ENCODE measurements at places on chromosomes 13 and 19. TPM values are rescaled to one million over a fixed set of nuclear protein-coding genes. Genes with fewer than 3 reads are reported as not detected.

GRCh38 chr19:48568345-48568886 is 16.4 kb downstream of the SULT2B1 start:
- DNase-seq, result peak; percentile 95

GRCh38 chr13:112715210-112715609 is 25.4 kb downstream of the ATP11A start:
- no peak for DNase-seq

DNA sequence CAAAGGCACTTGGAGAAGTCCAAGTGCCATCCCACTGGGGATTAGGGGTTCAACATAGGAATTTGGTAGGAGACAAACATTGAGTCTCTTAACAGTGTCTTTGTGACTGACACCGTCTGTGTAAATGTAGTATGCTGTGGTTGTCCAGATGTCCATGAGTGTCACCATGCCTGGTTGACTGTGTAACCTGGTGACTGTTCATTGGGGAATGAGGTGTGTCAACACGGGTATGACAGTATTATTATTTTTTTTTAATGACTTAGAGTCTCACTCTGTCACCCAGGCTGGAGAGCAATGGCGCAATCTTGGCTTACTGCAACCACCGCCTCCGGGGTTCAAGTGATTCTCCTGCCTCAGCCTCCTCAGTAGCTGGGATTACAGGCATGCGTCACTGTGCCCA is 16.2 kb downstream of the PKN1 start:
- DNase-seq, result no peak

DNA sequence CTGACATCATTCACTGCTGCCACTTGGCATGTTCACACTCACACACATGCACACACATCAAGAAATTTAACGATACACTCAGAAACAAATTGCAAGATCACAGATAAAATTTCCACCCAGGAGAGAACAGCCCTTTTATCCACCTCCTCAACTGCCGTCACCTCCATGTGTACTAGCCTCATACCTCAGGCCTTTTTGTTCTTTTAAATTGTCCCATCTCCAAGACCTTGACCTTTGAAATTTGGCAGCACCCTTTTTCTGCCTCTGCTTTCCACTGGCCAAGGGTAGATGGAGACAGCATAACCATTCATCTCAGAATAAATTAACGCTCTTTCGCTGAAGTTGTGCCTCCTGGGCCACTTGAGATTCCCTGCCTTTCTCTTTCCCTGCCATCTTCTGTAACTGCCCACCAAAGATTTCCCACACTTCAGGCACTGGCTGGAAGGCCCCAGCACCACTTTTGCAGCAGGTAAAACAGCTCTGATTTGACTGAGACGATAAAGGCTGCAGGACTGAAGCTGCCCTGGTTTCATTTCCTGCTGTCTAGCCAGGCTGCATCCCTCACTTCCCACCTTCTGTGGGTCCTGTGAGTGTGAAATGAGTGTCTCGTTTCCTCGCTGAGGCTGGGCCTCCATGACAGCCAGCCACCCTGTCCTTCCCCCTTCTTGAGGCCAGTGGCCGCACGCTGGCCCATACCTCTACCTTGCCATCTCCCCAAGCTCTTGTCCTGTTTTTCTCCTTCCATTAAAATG is 39.3 kb downstream of the MBNL2 start:
- DNase-seq, result no peak

DNA sequence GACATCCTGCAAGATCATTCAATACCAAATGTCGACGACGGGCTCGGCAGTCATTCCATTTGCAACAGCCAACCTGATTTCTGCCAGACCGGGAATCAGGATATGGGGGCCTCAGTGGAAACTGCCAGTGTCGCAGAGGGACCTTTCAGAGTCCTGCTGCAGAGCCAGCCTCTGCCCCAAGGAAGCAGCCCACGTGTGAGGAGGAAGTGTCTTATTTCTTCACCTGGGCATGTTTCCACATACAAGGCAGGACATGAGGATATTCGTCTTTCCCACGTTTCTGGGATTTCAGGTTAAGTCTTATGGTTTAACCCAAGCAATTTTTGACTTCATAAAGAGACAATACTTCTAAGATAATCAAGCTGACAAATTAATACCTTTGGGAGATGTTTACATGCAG is 69.9 kb downstream of the ABCC4 start:
- DNase-seq, result no peak

DNA sequence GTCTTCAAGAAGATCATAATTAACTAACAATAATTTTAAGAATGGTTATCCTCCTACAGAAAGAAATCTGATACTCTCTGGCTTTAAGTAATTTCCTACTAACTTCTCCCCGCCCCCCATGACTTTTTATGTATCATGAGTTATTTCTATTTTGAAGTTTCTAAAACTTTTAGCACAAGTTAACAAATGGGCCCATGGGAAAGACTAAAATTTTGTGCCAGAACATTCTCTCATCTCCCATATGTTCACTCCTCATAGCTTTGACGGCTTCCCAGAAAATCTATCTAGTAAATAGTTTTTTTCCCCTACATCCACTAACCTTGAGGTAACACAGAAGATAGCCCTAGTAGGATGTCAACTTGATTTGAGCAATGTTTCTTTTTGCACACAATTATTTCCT is 148.3 kb downstream of the POSTN start:
- DNase-seq, result no peak

GRCh38 chr19:18059297-18059696 is 27.4 kb downstream of the IL12RB1 start:
- DNase-seq, result no peak

DNA sequence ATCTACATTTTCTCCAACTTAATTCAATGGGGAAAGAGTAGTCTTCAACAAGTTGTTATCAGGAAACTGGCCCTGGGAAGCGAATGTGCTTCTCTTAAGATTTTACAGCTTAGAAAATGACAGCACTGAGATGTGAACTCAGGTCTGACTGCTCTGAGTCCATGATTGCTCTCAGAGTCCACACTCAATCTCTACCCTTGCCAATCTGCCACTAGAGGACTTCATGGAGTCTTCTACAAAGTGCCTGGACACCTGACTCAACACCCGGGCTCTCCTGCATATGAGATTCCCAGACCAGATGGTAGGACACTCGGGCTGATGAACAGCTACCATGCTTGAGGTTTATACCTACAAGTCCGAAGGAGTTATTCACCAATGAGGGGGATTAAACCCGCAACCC is 74.8 kb downstream of the ABCC4 start:
- no peak for DNase-seq

DNA sequence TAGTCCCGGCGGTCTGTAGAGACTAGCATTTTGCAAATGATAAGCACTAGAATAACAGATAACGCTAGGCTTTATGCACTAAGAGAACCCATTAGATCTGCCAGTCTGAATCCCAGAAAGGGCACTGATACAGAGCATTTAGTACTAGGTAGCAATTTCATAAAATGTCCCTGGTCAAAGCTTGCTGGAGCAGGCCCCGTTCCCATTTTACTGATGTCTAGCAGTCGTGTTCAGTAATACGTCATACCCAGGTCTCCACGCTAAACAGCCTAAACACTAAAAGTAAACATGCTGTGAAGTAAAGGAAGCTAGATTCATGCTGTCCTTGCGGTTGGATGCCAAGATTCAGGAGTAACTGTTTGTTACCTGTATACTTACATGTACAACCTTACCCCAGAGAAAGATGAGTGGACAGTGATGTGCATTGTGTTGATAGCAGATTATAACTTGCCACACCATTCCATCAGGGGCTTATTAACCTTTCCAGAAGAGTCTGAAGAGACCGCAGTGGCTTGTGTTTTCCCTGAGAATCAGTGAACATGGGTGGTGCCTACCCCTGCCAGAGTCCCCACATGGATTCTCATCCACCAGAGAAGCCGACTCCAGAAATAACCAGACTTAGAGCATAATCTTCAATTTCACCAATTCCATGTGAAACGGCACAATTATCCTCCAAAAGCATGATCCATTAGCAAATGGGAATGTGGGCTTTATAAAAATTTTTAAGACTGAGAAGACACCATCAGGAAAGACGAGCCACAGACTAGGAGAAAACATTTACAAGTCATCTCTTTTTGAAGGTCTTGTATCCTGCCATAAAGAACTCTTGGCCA is 3.4 kb upstream of the RPS11 start:
- peak; percentile 78 for DNase-seq

DNA sequence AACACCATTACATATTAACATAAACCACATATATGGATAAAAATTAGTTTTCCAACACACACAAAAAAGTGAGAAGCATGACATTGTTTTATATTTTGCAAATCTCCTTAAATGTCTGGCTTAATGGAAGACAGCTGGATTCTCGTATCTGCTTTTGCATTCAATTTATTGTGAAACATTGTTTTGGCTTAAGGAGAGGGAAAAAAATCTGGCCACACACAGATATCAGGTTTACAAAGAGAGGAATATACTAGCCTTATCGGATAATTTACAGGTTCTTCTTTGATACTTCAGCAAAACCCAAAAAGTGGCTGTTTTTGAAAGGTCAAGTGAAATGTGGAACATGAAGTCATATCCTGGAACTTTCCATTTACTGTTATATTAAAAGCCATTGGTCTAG is 523.5 kb upstream of the ARGLU1 start:
- no peak for DNase-seq

DNA sequence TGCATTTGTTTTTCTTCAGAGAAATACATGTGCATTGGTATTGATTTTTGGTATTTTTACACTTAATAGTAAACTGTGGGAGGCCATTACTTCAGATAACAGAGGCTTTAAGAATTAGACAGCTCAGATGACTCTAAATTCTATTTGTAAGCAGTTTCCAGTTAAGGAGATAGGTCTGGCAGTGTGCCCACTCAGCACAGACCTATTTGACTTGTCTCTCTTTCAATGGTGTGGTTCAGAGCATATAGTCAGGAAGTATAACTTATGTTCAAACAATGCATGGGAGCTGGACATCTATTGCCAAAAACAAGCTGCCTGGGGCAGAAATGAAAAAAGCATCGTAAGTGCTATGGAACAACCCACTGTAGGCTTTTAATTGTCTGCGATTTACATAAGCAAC is 370.7 kb downstream of the HS6ST3 start:
- DNase-seq, result peak; percentile 5

DNA sequence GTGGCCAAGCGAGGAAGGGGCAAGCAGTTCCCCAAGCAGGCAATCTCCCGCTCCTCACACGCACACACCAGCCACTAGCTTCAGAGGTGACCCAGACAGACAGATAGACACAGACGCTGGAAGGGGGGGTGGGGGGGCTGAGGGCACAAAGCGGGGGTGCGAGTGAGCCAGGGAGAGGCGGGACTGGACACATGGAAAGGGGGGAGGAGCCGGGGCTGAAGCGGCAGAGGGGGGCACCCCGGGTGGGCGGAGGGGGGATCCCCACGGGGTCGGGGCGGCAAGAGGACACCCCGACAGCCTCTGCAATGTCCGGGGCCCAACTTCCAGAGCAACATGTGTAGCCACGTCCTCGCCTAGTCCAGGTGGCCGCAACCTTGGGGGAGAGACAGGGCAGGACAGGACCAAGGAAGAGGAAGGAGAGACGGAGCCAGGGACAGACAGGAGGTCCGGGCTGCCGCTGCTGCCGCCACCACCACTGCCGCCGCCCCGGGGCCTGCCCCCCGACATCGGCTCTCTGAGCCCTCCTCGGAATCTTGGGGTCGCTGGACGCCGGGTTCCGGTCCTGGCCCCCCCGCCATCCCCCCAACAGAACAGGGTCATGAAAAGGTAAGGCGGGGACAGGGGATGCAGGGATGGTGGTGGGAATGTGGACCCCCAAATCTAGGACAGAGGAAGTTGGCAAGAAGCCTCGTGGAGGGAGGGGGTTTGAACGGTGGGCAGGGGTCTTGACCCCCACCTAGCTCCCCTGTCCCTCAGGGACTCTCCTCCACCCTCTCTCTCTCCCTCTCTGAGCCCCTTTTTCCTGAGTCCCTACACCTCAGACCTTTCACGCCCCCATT is 1.1 kb downstream of the GRIN2D start:
- DNase-seq, result no peak

DNA sequence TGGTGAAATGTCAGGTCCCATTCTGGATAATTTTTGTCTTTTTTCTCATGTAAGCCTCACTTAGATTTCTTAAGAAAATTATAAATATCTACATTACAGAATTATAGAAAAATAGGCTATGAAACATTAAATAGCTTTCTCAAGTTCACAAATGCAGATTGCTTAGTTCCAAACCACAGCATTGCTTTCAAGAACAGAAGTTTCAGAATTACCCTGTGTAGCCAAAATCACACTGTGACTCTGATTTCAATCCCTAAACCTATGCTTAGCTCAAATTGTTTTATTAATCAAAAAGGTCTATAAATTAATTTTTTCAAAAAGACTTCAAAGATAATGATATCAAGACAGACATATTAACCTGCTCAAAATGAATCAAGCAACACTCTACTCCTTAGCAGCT is 881.2 kb upstream of the PCDH20 start:
- no peak for DNase-seq

DNA sequence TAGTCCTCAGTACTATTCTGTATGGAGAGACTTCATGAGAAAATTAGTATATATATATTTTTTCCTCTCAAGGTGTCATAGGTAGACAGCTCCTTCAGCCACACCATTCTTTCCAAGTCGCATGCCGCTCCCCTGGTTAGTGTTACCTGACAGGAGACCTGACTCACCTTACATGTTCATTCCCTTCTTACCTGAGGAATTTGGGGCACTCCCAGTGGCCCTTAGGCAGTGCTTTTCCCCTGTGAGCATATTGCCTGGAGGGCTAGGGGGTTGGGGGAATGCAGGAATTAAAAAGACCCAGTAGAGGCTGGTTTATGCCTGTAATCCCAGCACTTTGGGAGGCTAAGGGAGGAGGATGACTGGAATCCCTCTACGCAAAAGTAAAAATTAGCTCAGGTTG is 9.0 kb upstream of the ACTN4 start:
- no peak for DNase-seq

GRCh38 chr19:1470305-1471009 is 8.6 kb downstream of the C19orf25 start:
- DNase-seq, result no peak

DNA sequence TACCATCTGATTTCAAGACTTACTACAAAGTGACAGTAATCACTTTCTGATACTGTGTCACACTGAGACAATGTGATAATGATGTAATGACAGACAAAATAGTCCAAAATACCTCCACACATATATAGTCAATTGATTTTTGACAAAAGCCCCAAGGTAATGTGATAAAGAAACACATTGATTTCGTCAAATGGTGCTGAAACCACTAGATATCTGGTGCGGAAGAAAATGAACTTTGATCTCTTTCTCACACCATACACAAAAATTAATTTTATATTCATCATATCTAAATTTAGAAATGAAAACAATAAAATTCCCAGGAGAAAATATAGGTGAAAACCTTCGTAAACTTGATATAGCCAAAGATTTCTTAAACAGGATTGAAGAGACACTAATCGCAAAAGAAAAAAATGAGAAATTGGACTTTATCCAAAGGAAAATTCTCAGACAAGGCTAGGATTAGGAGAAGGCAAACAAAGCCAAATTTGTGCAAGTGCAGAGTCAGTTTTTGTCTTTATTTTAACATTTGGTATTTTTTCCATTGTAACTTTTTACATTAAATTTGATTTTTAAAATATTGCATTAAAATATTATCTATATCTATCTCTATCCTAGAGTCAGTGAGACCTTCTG is 739.9 kb downstream of the DIAPH3 start:
- no peak for DNase-seq

ZNF610 gene
- total RNA-seq, result not detected

CFAP97D2 gene
- total RNA-seq, result not detected

ZNF829 gene
- 4.1 TPM for total RNA-seq

ZNF793 gene
- 0.19 TPM for total RNA-seq

CEACAM20 gene
- not detected for total RNA-seq

ZFP36 gene
- 2.8 TPM for total RNA-seq

ARHGAP45 gene
- 1.4 TPM for total RNA-seq

KISS1R gene
- not detected for total RNA-seq

FCER2 gene
- not detected for total RNA-seq

Measured in HT1080 (cell line).